ENCODE measurements at places on chromosomes 3 and 15. TPM values are rescaled to one million over a fixed set of nuclear protein-coding genes. Genes with fewer than 3 reads are reported as not detected.

DNA sequence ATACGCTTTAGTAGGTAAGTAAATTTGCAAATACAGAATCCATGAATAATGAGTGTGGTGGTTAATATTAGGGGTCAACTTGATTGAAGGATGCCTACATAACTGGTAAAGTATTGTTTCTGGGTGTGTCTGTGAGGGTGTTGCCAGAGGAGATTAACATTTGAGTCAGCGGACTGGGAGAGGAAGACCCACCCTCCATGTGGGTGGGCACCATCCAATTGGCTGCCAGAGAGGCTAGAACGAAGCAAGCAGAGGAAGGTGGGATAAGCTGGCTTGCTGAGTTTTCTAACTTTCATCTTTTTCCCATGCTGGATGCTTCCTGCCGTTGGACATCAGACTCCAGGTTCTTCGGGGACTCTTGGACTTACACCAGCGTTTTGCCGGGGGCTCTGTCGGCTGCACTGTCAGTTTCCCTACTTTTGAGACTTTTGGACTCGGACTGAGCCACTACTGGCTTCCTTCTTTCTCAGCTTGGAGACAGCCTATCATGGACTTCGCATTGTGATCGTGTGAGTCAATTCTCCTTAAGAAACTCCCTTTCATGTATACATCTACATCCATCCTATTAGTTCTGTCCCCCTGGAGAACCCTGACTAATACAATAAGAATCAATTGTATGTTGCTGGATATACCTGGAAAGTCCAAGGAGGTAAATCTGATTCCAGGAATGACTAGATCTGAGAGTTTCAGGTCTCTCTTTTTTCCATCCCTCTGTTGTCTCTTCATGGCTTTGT, 25.8 kb upstream of the NEDD4 start:
- H3K4me3 ChIP-seq, result no peak overlapping the region
- no peak overlapping the region for H3K27ac ChIP-seq
- no peaks in the 10 kb centered on the region for H3K27me3 ChIP-seq
- H3K36me3 ChIP-seq, result no peaks in the 10 kb centered on the region

The SKOR1 gene
- total RNA-seq, result 0.77 TPM

GRCh38 chr3:165197481-165197800, 1.3 kb upstream of the SLITRK3 start:
- H3K27me3 ChIP-seq, result no peaks in the 10 kb centered on the region
- no peak for DNase-seq
- no peaks in the 10 kb centered on the region for H3K36me3 ChIP-seq
- peaks cover 21% of the 10 kb centered on the region for H3K4me1 ChIP-seq

DNA sequence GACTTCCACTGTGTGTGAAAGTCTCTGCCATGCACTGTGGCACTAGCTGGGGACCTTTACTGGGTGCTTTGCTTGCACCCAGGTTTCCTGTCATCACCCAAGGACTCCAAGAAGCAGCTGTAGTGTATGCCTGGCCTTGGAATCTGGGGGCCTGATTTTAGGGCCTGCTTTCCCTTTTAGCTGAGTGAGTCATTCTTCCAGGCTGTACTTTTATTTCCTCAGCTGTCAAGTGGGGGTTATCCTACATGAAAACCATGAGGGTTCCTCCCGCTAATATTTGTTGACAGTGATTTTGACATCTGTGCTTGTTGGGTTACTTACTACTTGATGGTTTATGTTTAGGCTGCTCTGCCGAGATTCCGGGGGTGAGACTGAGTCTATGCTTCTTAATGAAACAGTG, 18.5 kb downstream of the GORASP1 start:
- no peak overlapping the region for H3K27ac ChIP-seq
- peaks cover 21% of the 10 kb centered on the region for H3K36me3 ChIP-seq
- no peaks in the 10 kb centered on the region for H3K4me1 ChIP-seq
- no peak overlapping the region for H3K4me3 ChIP-seq
- H3K27me3 ChIP-seq, result no peaks in the 10 kb centered on the region

- no peak overlapping the region for H3K4me3 ChIP-seq
- DNase-seq, result no peak
- H3K27me3 ChIP-seq, result no peaks in the 10 kb centered on the region
- H3K4me1 ChIP-seq, result no peaks in the 10 kb centered on the region
- no peaks in the 10 kb centered on the region for H3K36me3 ChIP-seq
Observed at GRCh38 chr15:38531509-38531908, 33.1 kb downstream of the RASGRP1 start.

DNA sequence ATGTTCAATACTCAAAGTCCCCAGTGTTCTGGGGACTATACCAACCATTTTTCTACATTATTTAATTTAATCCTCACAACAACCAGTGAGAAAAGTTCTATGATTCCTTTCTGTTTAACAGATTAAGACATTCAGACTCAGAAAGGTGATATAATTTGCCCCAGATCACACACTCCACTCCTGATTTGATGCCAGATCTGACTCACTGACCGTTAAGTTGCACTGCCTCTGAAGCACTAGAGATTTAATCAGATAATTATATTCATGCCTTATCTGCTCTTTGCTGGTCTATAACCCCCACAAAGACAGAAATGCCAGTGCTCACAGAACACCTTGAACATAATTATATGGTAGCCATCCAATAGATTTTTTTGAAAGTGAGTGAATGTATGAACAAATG, 501.0 kb downstream of the IGSF11 start:
- H3K4me1 ChIP-seq, result no peaks in the 10 kb centered on the region
- H3K27me3 ChIP-seq, result no peaks in the 10 kb centered on the region
- H3K36me3 ChIP-seq, result peaks cover 4% of the 10 kb centered on the region
- no peak overlapping the region for H3K27ac ChIP-seq
- no peak overlapping the region for H3K4me3 ChIP-seq

- DNase-seq, result no peak
- no peak overlapping the region for H3K27ac ChIP-seq
- no peaks in the 10 kb centered on the region for H3K36me3 ChIP-seq
- H3K27me3 ChIP-seq, result no peaks in the 10 kb centered on the region
- H3K4me1 ChIP-seq, result no peaks in the 10 kb centered on the region
Observed at GRCh38 chr3:33081812-33082211, 15.1 kb downstream of the GLB1 start.

The ENTPD3 gene
- 6.8 TPM for total RNA-seq

The GOLGA8M gene
- 19.9 TPM for total RNA-seq

The AGTR1 gene
- total RNA-seq, result 5.2 TPM

The MAPK6 gene
- total RNA-seq, result 25.0 TPM

The TLR9 gene
- not detected for total RNA-seq

DNA sequence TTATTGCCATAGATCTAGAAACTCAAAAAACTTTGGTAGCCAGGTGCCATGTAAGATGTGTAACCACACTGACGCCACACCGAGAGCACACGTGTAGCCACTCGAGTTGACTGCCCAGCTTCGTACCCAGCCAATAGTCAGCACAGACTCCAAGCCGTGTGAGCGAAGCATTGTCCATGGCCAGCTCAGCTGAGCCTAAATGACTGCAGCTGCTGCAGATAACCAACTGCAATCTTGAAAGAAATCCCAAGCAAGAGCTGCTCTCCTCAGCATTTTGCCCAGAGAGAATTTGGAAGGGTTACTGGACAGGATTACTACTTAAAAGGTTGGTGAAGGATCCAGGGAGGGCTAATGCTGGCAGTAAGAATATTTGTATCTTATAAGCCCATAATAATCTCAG, 193.0 kb upstream of the THRB start:
- no peak overlapping the region for H3K4me3 ChIP-seq
- no peak for DNase-seq
- H3K36me3 ChIP-seq, result no peaks in the 10 kb centered on the region
- no peaks in the 10 kb centered on the region for H3K27me3 ChIP-seq
- H3K27ac ChIP-seq, result no peak overlapping the region

- no peaks in the 10 kb centered on the region for H3K4me1 ChIP-seq
- H3K27me3 ChIP-seq, result no peaks in the 10 kb centered on the region
- no peak for DNase-seq
- no peak within 1 kb of the TSS for H3K27ac ChIP-seq
Observed at GRCh38 chr3:130345487-130346079, at the start of gene COL6A5. COL6A5 (plus strand) TSS chr3:130345672; CDS start chr3:130373639, 27,967 bp downstream.

- no peaks in the 10 kb centered on the region for H3K27me3 ChIP-seq
- H3K4me1 ChIP-seq, result no peaks in the 10 kb centered on the region
- H3K4me3 ChIP-seq, result no peak overlapping the region
- H3K36me3 ChIP-seq, result peaks cover 32% of the 10 kb centered on the region
Observed at GRCh38 chr3:138673641-138674530, 65.3 kb downstream of the FAIM start.

DNA sequence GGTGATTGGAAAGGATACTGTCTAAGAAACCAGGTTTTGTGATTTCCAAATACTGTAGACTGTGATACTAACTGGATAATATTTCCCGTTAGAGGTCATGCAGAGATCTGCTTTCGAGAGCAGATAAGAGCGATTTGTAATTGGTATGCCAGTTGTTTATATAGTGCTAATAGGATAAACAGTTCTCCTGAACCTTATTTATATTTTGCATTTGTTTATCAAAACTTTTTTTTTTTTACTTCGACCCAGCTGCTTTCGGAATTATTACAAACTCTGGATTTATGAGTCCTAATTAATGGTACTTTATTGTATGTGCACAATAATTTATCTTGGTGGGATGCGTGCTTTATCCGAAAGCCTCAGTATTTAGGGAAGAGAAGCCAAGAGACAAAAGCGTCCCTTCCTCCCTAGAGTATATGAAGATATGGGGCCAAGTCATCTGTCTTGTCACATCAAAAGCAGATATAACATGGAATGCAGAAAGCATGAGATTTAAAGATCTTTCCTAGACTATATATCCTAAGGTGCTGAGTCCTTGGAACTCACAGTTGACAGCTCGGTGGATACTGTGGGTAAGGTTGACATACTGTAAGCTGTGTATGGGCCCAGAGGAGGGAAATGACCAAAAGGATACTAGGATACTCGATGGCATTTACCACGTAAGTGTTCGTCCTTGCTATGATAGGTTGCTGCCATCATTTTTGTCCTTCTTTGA, 62.2 kb downstream of the SMAD6 start:
- peak overlapping the region; percentile 88 for H3K27ac ChIP-seq
- H3K27me3 ChIP-seq, result no peaks in the 10 kb centered on the region
- no peak for DNase-seq
- H3K36me3 ChIP-seq, result no peaks in the 10 kb centered on the region

- no peak overlapping the region for H3K4me3 ChIP-seq
- no peaks in the 10 kb centered on the region for H3K36me3 ChIP-seq
- peak overlapping the region; percentile 47 for H3K27ac ChIP-seq
Observed at GRCh38 chr3:133491481-133492059, 81.9 kb upstream of the CDV3 start.

GRCh38 chr15:55256281-55257011, 33.2 kb downstream of the RAB27A start:
- peaks cover 27% of the 10 kb centered on the region for H3K4me1 ChIP-seq
- H3K27ac ChIP-seq, result peak overlapping the region; percentile 16
- H3K27me3 ChIP-seq, result no peaks in the 10 kb centered on the region
- no peak for DNase-seq
- no peaks in the 10 kb centered on the region for H3K36me3 ChIP-seq

DNA sequence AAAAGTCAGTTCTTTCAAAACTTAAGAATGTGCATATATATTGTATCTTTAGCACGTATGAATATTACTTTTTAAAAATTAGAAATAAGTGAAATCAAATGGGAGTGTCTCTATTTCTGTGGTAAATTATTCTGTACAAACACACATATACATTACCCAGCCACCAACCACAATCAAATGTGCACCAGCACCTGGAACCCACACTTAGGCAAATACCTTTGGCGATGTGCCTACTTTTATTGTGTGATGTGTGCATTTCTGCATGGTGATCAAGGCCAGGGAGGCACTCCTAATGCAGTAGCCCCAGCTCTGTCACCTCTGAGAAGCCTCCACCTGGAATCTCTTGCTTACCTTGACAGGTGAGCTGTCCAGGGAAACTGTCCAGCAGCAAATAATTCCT, 76.9 kb downstream of the PIK3R4 start:
- DNase-seq, result no peak
- no peaks in the 10 kb centered on the region for H3K4me1 ChIP-seq
- H3K27me3 ChIP-seq, result no peaks in the 10 kb centered on the region
- peaks cover 4% of the 10 kb centered on the region for H3K36me3 ChIP-seq

DNA sequence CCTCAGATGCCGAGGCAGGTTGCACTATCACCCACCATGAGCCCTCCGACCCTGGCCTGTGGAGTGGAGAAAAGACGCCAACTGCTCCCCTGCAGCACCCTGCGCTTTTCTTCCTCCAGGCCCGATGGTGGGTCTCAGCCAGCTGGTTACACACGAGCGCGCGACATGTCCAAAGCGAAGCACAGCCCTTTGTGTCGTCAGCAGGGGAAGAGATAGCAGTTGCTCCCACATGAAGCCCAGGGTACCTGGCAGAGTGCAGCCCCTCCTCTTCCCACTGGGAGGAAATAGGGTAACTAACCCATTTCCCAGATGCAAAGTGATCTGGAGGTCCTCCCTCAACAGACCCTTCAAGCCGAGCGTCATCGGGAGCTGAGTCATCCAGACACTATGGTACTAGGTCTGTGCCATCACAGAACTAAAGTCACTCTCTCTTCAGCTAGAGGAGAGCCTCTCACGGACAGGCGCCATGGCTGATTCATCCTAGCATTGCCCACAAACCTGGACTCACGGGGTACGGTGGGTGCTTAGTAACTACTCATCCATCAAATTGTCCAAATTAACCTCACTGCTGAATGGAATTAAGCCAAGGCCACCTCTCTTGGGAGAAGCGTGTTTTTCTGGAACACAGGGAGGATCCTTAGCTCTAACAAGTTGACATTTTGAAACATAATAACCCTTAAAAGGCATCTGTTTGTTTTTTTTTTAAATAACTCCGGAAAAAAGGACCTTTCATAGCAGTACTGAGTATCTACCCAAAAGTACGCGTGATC, 45.2 kb upstream of the BDH1 start:
- DNase-seq, result no peak
- no peak overlapping the region for H3K4me3 ChIP-seq
- peaks cover 18% of the 10 kb centered on the region for H3K36me3 ChIP-seq
- H3K27me3 ChIP-seq, result no peaks in the 10 kb centered on the region
- H3K27ac ChIP-seq, result no peak overlapping the region
- peaks cover 6% of the 10 kb centered on the region for H3K4me1 ChIP-seq

GRCh38 chr3:127103080-127103479, 89.9 kb upstream of the PRR23E start:
- no peaks in the 10 kb centered on the region for H3K4me1 ChIP-seq
- H3K36me3 ChIP-seq, result no peaks in the 10 kb centered on the region
- no peak for DNase-seq
- H3K4me3 ChIP-seq, result no peak overlapping the region
- no peaks in the 10 kb centered on the region for H3K27me3 ChIP-seq

The ITIH4 gene
- total RNA-seq, result 102 TPM

The GADL1 gene
- not detected for total RNA-seq

GRCh38 chr3:140386357-140387100, 291.3 kb upstream of the TRIM42 start:
- H3K27ac ChIP-seq, result no peak overlapping the region
- no peak overlapping the region for H3K4me3 ChIP-seq

DNA sequence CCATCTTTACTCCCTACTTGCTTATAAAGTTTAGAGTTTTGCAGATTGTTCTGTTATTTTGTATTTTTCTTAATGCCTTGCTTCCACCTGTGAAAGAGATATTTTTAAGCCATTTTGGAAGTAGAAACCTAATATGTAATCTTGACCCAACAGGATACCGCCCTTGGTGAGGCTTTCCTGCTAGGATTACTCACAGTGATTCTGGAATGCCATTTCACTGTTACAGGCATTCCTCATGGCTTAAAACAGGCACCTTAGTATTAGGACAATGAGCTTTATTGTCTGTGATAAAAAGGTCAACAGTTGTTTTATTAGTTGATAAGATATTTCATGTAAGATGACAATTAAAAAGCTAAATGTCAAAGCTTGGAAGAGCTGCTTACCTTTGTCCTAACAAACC, 58.2 kb downstream of the PHLDB2 start:
- no peak overlapping the region for H3K27ac ChIP-seq
- H3K4me3 ChIP-seq, result no peak overlapping the region
- no peaks in the 10 kb centered on the region for H3K27me3 ChIP-seq
- H3K36me3 ChIP-seq, result peaks cover 51% of the 10 kb centered on the region
- DNase-seq, result no peak
- no peaks in the 10 kb centered on the region for H3K4me1 ChIP-seq

GRCh38 chr3:73694983-73695757, 70.4 kb upstream of the PDZRN3 start:
- H3K27ac ChIP-seq, result no peak overlapping the region
- H3K36me3 ChIP-seq, result no peaks in the 10 kb centered on the region
- H3K4me1 ChIP-seq, result no peaks in the 10 kb centered on the region
- H3K27me3 ChIP-seq, result no peaks in the 10 kb centered on the region
- no peak overlapping the region for H3K4me3 ChIP-seq
